ENCODE measurements at places on chromosomes 12 and 14.

DNA sequence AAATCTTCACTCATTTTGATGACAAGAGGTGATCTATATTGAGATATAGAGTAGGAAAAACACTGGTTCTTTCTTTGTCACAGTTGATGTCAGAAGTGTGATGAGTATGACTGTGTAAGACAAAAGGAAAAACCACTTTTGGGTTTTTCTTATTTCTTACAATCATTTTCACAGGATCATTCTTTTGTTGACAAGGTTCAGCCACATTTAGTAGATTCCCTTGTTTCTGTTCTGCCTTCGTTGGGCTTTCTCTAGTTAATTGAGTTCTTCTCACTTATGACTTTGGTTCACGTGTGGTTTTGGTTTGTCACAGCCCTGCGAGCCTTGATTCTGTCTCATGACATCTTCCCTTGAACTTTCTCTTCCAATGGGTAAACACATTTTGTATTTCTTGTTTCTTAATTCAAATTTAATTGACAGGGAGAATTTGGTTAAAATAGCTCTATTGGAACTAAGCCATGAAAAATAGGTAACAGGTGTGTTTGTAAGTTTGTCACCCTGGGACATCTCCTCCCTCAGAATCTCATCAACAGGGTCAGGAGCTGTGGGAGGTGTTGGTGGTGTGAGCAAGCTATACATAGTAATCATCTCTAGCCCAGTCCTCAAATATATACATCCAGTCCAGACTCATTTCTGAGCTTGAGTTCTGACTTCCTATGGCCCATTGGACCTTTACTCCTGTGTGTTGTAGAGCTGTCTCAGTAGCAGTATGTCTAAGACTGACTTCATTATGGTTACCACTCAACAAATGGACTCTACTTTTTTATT lies 255.3 kb downstream of the BMP4 start:
- no peak for DNase-seq

DNA sequence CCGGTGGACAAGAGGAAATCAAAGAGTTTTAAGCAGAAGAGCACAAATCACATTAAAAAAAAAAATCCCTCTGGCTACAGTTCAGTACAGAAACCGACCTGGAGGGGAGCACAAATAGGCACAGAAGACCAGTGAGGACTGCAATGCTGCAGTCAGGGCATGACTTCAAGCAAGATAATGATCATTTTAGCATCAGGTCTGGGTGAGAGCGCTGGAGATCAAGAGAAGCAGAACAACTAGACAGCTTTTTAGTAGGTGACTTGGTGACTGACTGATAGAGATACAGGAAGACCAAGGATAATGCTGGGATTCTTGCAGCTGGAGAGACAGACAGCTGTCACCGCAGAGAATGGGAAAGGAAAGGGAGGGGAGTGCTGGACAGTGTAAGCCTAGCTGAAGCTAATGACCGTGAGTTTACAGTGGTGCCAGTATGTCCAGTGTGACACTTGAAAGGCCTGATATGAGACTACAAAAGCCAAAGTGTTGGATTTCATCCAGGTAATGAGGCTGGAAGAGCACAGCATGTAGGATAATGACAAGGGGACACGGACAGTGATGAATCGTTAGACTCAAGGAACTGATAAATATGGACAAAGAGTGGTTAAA lies 5.6 kb downstream of the NFYB start:
- no peak for DNase-seq

- DNase-seq, result no peak
Observed at GRCh38 chr12:15963271-15963670, 52.1 kb downstream of the DERA start.

DNA sequence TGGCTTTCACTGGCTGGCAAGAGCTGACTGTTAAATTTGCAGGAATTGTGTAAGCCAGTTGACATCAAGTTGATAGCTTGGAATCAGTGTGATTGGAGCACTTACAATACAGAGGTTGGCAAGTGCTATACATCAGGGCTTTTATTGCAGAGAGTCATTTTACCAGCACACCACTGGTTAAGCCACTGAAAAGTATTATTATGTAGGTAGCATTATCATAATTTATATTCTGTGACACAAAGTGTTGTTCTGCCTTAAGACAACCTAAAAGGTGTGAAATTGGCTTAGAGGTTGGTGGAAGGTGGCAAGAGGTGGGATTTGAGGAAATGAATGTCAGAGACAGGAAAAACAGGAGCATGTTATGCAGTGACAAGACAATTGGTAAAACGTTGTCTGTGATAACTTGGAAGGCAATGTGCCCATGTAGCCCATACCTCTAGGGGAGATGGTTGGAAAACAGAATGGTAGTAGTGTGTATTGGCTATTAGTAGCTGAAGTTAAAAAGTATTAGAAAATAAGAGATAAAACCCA lies 172.9 kb upstream of the PRICKLE1 start:
- no peak for DNase-seq

- DNase-seq, result no peak
Observed at GRCh38 chr14:93044121-93044520, 71.6 kb downstream of the ITPK1 start.

DNA sequence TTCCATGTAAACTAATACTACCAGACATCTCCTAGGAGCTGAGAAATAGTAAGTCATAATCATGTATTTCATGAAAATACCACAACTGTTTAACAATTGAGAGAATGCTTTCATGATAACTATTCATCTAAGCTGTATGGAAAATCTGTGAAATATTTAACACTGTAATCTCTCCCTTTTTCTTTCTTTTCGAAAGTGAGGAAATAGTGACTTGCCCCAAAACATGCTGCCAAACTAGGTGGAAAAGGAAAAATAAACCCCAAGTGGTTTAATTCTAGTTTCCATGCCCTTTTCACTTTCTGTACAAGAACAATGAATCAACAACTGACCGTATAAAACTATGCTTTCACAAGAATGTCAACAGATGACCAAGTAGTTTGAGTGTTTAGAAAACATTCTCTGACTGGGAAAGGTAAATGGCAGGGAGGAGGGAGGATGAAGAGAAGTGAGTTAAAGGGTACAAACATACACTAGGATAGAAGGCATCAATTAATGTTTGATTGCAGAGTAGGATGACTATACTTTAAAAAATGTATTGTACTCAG lies 147.5 kb upstream of the AVPR1A start:
- DNase-seq, result no peak

DNA sequence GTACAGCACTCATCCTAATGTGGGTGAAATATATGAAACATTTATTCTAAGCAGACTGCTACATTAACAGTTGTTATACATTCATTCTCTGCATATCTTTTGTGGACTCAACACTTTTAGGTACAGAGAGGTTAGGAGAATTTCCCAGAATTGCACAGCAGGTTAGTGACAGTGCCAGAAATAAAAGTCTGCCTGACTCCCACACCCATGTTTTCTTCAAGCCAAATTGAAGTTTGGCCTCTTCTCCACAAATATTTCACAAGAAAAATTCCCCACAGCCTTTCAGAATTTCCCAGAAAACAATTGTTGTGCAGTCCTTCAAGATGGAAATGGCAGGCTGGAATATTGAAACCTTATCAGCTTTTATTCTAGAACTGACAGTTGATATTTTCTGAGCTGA lies 464.8 kb downstream of the RAD51B start:
- no peak for DNase-seq

- DNase-seq, result no peak
Observed at GRCh38 chr14:89576960-89577359, 159.9 kb upstream of the FOXN3 start.

DNA sequence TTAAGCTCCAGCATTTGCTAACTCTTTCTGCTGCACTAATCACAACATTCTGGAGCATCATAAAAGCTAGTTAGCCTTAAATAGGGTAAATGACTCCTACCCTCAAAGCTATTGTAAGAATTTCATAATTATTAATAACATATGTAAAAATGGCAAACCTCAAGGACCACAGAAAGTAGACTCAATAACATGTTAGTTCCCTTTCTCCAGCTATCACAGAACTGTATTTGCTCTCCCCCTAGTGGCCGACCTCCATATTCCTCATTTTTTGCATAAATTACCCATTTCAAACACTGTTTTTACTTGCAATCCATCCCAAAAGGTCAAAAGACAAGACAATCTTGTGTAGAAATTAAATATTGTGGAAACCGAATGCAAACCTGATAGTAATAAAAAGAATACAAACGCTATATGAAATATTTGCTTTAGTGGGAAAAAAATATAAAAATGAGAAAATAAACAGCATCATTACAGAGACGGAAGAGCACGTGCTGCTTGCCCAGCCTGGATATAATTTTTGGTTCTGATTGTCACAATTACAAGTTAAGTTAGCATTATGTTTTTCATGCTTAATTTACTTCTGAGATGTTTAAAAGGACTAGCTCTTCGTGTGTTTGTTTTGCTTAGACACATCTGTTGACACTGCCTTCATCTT lies 97.9 kb downstream of the RERGL start:
- DNase-seq, result no peak

- no peak for DNase-seq
Observed at GRCh38 chr12:30836656-30837445, 82.1 kb upstream of the CAPRIN2 start.

DNA sequence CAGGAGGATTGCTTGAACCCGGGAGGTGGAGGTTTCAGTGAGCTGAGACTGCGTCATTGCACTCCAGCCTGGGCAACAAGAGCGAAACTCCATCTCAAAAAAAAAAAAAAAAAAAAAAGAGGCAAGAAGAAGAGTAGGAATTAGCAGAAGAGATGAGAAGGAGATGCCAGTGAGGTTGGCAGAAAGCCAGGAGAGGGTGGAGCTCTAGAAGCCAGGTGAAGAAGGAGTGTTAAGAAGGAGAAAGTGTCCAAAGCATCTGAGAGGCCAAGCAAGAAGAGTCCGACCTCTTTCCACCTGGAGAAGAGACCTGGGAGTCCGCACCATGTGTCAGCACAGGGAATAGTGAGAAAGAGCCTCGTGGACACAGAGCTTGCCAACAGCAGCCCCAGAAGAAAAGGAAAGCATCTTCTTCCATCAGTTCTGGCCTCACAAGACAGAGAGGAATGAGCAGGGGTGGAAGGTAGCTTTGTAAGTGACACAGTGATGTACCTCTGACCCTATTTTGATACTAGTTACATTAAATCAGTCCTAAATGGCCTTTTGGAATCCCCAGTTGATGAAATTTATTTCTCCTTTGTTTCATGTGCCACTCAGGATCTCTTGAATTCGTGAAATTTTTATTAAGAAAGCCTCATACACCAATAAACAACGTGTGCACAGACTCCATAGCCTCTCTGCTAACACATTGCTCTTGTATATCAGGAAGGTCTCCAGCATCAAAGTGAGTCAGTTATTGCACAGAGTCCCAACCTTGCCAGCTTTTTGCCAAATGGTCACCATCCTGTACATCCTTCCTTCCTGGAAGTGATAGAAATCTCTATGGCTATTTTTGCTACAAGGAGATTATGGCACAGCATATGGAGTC lies 70.6 kb downstream of the SAMD4A start:
- DNase-seq, result no peak

DNA sequence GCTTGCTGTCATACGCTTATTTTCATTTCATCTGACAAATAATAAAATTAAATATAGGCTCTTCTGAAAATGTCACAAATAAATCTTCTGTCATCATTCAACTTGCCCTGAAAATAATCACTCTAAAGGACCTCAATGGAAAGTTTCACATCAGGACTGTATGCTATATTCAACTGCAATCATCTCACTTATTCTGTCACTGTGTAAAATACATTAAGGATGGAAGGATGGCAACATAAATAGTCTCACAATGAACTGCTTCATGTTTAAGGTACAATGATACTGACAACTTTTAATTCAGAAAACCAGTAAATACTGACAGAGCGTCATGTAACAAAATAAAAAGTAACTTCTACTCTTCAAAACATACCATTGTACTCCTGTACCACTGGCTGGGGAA lies 82.1 kb downstream of the CEP83 start:
- no peak for DNase-seq

DNA sequence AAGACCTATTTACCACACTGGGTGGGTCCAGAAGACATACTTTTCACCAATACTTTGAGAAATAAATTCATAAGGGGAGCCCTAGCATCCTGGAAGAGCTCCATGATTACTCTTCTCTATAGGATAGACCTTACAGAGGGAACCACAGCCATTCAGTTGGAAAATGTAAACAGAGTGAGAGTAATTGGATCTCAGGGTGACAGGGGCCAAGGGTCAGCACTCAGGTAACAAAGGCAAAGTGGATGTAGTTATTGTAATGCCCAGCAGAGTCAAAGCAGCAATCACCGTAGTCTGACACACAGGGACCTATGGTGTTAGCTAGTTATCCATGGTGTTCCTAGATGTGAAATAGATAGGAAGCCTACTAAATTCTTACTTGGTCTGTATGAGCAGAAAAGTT lies 10.8 kb upstream of the GTF2A1 start:
- DNase-seq, result no peak

DNA sequence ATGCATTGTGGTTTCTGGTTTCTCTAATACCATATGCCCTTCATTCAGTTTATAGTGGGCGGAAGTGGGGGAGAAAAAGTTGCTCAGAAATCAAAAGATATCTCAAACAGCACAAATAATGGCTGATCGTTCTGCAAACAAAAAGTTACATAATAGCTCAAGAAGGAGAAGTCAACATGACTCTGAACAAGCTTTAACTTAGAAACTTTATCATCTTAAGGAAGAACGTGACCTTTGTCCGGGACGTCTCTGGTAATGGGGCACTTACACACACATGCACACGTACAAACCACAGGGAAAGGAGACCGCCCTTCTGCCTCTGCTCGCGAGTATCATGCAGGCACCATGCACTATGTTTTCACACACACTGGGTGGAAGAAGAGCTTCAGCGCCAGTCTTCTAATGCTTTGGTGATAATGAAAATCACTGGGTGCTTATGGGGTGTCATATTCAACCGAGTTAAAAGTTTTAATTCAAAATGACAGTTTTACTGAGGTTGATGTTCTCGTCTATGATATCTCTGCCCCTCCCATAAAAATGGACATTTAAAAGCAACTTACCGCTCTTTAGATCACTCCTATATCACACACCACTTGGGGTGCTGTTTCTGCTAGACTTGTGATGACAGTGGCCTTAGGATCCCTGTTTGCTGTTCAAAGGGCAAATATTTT lies 4.7 kb downstream of the FOS start:
- DNase-seq, result no peak

DNA sequence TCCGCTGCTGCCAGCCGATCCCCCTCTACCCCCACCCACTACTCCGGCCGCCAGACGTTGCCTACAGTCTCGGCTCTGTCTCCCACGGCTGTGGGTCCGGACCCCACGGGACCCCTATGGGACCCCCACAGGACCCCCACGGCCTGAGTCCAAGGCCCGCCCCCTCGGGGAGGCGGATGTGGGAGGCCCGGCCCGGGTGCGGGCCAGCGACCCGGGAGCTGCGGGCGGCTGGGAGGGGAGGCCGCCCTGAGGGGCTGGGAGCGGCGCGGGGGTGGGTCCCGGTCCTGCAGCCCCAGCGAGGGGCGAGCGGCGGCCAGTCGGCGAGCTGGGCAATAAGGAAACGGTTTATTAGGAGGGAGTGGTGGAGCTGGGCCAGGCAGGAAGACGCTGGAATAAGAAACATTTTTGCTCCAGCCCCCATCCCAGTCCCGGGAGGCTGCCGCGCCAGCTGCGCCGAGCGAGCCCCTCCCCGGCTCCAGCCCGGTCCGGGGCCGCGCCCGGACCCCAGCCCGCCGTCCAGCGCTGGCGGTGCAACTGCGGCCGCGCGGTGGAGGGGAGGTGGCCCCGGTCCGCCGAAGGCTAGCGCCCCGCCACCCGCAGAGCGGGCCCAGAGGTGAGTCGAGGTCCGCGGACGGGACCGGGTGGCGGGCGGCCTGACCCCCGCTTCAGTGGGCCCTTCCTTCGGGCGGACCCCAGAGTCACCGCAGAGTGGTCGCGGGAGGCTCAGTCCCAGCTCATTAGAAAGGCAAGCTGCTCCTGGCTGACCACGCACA lies at the start of gene ACVRL1:
ACVRL1 (plus strand) TSS at position 422 of the 773 bp plus-strand sequence. CDS start 4,971 bp downstream, outside the sequence.
- DNase-seq, result no peak
